ENCODE measurements at places on chromosomes 12 and 14. TPM values are rescaled to one million over a fixed set of nuclear protein-coding genes. Genes with fewer than 3 reads are reported as not detected.

PLBD1 gene
- 5.1 TPM for total RNA-seq

AHNAK2 gene
- not detected for total RNA-seq

DNA sequence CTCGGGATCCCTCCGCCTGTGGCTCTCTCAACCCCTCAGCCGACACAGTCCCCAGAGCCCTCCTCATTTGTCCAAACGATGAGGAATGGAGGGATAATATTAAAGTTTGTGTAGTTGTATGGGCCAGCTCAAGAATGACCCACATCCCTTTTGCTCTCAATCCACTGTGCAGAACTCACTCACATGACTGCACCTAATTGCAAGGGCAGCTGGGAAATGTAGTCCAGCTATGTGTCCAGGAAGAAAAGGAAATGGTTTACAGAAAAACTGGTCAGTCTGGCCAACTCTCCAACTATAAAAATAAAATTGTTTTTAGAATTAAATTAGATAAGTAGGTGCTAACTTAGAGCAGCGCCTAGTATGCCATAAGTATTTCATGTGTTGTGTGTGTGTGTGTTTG, 66.6 kb downstream of the GALNT8 start:
- peaks cover 6% of the 10 kb centered on the region for H3K36me3 ChIP-seq
- DNase-seq: no peak
- no peak overlapping the region for H3K4me3 ChIP-seq
- no peak overlapping the region for H3K27ac ChIP-seq
- peaks cover 3% of the 10 kb centered on the region for H3K4me1 ChIP-seq

DNA sequence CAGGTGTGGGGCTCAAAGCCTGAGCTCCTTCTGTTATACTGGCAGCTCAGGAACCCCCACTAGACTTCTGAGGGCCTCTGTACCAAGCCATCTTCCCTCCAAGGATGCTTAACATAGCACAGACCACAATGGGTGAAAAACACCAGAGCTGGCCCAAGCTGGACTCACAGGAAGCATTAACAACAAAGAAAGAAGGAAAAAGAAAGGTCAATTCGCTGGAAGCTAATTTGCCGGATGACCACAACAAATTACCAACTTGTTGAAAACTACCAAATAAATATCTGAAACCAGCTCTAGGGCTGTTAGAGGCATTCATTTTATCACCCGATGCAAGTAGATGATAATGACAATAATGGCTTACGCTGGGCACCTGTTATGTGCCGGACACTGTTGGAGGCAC, 48.7 kb downstream of the RBM19 start:
- H3K27ac ChIP-seq: no peak overlapping the region
- no peaks in the 10 kb centered on the region for H3K27me3 ChIP-seq
- peaks cover 7% of the 10 kb centered on the region for H3K36me3 ChIP-seq
- no peaks in the 10 kb centered on the region for H3K4me1 ChIP-seq
- no peak for DNase-seq
- H3K4me3 ChIP-seq: no peak overlapping the region

DNA sequence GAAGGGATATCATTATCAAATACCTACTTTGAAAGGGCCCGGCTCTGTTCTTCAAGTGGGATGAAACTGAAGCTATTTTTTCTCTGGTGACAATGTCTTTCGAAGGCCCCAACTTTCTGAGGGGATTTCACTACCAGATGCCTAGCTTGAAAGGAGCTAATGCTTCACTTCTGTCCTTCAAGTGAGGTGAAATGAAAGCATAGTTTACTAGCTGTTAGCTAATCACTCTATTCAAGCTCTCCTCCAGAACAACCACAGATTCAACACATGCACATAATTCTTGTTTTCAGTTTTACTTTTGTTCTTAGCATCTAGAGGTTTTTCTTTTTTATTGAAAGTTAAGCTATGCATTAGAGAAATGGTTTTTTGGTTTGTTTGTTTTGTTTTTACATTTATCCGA, 571.4 kb downstream of the NOVA1 start:
- H3K4me1 ChIP-seq: no peaks in the 10 kb centered on the region
- no peak overlapping the region for H3K27ac ChIP-seq
- no peaks in the 10 kb centered on the region for H3K27me3 ChIP-seq
- no peak overlapping the region for H3K4me3 ChIP-seq

- H3K27ac ChIP-seq: no peak overlapping the region
- no peaks in the 10 kb centered on the region for H3K4me1 ChIP-seq
- DNase-seq: no peak
- no peaks in the 10 kb centered on the region for H3K27me3 ChIP-seq
- no peaks in the 10 kb centered on the region for H3K36me3 ChIP-seq
- no peak overlapping the region for H3K4me3 ChIP-seq
Measured at GRCh38 chr12:78863482-78864402, 832 bp upstream of the SYT1 start.

DNA sequence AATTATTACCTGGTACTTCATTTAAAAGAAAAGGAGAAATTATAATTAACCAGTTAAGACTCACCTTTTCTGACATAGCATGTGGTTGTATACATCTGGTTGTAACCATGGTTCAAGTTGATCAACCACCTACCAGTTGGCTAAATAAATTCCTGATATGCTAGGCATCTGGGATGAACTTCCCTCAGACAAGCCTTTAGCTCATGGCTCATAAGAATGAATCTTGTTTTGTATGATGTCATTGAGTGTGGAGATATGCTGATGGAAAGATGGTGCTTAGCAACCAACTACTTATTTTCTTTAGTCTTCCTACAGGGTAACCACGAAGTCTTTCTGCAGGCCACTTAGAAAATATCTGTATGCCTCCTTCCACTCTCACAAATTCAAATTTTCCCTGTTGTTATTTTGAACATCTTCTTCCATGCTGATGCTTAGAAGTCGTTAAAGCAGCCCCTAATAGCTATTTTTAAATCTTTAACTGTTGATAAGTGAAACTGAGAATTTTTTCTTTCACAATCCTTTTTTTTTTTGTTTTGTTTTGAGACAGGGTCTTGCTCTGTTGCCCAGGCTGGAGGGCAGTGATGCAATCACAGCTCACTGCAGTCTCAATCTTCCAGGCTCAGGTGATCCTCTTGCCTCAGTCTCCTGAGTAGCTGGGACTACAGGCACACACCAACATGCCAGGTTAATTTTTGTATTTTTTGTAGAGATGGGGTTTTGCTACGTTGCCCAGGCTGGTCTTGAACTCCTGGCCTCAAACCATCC, 51.9 kb upstream of the PTHLH start:
- no peaks in the 10 kb centered on the region for H3K36me3 ChIP-seq
- DNase-seq: no peak
- H3K27ac ChIP-seq: no peak overlapping the region
- H3K4me1 ChIP-seq: no peaks in the 10 kb centered on the region
- H3K4me3 ChIP-seq: no peak overlapping the region

DNA sequence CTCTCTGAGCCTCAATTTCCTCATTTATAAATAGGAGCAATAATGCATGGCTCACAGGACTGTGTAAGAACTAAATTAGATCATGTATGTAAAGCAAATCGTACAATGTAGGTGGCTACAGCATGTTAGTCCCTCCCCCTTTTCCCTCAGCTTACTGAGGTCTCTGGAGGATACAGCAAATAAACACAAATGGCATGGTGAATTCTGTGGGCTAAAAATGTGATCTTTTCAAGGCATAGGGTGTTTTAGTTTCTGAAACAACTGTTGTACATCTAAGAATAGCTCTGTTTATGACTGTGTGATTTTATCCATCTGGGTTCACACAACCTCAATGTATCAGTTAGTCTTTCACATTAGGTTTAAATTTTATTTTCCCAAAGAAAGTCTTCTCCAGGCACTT, 121.2 kb upstream of the PLEKHG7 start:
- peaks cover 2% of the 10 kb centered on the region for H3K36me3 ChIP-seq
- no peak overlapping the region for H3K27ac ChIP-seq
- DNase-seq: no peak
- H3K27me3 ChIP-seq: no peaks in the 10 kb centered on the region
